ENCODE measurements at places on chromosomes 12 and 14. TPM values are rescaled to one million over a fixed set of nuclear protein-coding genes. Genes with fewer than 3 reads are reported as not detected.

DNA sequence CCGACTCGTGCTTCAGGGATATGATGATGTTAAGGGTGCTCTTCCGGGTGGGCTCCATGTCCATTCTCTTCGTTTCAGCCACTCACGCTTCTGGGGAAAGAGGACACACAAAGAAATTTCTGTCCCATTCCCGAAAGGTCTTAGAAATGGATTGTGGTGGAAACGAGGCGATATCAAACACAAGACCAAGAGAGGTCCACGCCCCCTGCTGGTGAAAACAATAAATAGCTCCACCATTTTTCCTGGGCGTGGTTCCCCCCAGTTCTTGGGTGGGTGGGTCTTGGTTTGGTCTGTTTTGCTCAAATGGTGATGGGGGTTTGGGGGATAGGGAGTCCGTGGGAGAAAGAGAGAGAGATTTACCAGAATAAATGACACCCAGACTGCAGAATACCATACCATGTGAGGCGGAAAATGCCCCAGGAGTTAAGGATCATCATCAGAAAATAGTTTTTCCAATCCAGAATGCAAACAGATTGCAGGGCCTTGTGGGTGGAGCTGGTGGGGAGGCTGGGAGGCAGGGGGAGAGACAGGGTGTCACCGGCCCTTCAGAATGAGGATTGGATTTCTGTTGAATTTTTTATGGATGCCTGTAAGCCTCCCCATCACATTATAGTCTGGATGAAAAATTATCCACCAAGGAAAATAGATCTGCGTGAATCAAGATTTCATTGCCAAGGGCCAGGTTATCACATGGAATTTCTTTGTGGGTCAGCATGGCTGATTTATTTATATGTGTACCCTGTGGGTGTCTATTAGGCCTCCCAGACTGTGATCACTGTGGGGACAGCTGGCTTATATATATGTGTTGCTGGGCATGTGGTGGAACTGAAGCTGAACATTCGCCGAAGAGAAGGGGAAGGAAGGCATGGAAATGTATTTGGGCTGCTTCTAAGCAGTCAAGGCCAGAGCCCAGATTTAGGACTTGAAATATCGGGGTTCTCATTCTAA, 55.8 kb downstream of the SRRM4 start:
- no peak for DNase-seq

TPH2 gene
- polyA plus RNA-seq: not detected

DNA sequence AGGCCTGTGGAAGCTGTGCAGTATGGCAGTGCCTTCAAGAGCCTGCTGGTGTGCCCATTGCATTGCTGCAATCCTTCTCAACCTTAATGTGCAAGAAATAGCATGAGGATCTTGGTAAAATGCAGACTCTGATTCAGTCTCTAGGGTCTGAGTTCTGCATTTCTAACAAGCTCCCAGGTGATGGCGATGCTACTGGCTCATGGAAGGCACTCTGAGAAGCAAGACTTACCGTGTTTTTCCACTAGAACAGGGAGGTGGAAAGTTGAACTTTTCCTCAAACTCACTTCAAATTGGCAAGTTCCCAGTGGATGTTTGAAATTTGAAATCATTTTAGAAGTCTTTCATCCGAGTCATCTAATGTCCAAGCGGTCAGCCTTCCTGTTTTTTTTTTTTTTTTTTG, 55.5 kb downstream of the MYRFL start:
- DNase-seq: no peak

- no peak for DNase-seq
These were observed 56.6 kb downstream of the TTC9 start for GRCh38 chr14:70698288-70698687.

GRCh38 chr12:80807640-80808288, 91.1 kb downstream of the MYF5 start:
- DNase-seq: no peak

- no peak for DNase-seq
These were observed 48.3 kb downstream of the NFKBIA start for GRCh38 chr14:35355981-35356841.

PKP2 gene
- 22.2 TPM for polyA plus RNA-seq

FGF23 gene
- polyA plus RNA-seq: 0.05 TPM

RPL10L gene
- polyA plus RNA-seq: not detected

- DNase-seq: no peak
These were observed 15.6 kb downstream of the ZNF10 start for GRCh38 chr12:133145981-133146380.

GPR162 gene
- 37.4 TPM for polyA plus RNA-seq

GRCh38 chr14:56810836-56811592, 735 bp upstream of the OTX2 start:
- DNase-seq: no peak

PRIM1 gene
- polyA plus RNA-seq: 16.4 TPM

DNA sequence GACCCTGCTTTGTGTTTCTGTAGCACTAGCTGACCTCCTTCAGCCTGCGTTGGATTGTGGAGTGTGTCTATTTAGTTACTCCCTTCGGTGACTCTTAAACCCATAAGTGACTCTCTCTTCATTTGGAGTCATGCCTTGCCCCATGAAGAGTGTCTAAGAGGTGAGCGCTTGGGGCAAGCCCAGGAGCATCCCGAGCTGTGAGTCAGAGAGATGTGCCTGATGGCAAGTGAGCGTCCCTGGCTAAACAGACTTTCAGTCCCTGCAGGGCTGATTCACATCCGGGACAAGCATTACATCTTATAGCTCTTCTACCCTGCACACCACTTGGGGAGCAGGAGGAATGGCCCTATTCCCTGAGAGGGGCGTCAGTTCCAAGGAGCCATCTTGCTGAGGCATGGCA, 24.3 kb upstream of the ATF1 start:
- no peak for DNase-seq

DNA sequence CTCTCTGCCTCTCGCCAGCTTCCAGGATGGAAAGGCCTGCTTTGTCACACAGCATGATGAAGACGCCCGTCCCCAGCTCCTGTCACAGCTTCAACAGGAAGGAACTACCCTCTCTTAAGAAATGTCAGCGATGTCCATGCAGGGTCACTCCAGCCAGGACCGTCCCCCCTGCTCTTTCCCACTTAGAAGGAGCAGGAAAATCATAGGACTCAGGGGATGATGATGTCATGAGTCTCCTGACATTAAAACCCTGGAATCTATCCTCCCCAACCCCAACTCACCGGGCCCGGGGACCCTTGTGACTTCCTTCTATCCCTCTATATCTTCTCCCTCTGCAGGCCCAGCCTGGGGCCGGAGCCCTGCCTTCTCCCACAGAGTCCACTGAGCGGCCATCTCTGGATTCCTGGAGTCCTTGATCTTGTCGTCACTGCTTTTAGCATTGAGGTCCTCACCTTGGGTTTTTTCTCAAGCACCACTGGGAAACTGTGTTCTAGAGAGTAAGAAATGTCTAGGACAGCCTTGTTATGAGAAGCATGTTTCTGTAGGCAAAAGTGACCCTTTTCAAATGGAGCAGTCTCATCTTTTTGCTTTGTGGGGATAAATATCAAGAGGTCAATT, 42.8 kb upstream of the P2RX7 start:
- DNase-seq: no peak

- no peak for DNase-seq
These were observed 40.6 kb upstream of the MED13L start for GRCh38 chr12:116317986-116318575.

- DNase-seq: no peak
These were observed 173.4 kb upstream of the NTF3 start for GRCh38 chr12:5258498-5258897.

DNA sequence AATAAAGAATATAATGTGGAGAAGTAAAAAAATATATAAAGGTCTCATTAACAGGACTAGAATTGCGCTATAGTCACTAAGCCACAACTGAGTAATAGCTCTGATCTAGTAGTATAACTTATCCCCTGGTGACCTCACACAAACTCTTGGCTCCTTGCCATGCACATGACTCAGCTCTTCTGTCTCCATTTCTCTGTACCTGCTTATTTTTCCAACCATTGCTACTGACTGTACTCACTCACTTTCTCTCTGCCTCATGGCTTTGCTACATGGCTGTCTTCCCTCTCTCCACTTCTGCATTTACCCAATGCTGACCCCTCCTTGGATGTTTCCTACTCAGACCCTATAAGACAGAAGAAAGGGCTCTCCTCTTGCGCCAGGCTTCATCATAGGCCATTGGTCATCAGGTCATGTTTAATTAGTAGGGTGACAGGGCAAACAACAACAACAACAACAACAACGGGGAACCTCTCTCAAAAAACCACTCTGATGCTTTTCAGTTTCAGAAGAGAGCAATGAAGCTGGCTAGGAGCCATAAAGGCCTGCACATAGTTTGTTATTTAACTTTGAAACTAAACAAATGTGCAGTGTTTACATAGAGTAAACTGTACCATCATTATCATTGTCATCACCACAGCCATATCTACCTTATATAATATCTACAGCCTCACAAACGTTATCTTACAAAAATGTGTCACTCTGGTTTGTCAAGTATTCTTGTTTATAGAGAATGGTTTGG, 25.6 kb upstream of the KRAS start:
- no peak for DNase-seq

DNA sequence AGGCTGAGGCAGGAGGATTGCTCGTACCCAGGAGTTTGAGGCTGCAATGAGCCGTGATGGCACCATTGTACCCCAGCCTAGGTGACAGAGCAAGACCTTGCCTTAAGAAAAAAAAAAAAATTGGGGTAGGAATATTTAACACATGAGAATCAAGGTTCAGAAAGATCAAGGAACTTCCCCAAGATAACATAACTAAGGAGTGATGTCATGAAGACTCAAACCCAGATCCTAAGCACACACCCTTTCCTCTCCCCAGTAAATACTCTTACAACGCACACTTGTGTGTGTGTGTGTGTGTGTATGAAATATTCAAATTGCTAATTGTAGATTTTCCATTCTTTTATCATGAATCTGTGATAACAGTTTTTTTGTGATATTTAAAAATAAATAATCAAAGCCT, 90.6 kb upstream of the NUDT4 start:
- no peak for DNase-seq

PFDN5 gene
- 594 TPM for polyA plus RNA-seq

DNA sequence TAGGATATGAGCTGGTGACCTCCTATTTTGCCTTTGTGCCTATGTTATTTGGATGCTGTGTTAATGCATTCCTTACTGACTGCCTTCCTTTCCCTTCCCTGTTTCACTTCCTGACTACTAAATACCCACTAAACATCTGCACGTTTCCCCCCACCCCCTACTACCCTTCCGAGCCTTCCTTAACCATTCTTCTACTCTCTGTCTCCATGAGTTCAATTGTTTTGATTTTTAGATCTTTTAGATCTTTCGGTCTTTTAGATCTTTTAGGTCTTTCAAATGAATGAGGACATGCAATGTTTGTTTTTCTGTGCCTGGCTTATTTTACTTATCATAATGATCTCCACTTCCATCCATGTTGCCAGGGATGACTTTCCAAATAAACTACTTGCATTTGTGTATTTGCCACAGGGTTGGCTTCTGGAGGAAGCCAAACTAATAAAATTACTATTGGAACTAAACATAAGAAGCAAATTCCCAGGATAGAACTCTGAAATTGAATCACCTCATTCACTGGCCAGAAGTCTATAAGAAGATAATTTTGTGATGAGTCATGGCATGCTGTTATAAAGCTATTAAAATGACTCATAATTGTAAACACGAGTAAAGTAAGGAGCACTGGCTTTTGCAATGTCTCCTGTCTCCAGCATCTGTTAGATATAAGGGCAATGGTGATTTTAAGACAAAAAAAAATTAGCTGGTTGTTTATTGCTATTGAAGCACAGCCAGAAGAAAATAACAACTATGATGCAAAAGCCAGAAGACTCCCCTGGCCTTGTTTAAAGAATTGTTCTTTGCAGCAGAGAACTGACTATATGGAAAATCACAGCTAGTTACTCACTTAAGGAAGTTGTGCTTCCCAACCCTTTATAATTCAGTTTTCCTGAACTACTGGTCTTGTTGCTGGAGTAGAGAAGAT, 586.3 kb downstream of the LRFN5 start:
- no peak for DNase-seq

DNA sequence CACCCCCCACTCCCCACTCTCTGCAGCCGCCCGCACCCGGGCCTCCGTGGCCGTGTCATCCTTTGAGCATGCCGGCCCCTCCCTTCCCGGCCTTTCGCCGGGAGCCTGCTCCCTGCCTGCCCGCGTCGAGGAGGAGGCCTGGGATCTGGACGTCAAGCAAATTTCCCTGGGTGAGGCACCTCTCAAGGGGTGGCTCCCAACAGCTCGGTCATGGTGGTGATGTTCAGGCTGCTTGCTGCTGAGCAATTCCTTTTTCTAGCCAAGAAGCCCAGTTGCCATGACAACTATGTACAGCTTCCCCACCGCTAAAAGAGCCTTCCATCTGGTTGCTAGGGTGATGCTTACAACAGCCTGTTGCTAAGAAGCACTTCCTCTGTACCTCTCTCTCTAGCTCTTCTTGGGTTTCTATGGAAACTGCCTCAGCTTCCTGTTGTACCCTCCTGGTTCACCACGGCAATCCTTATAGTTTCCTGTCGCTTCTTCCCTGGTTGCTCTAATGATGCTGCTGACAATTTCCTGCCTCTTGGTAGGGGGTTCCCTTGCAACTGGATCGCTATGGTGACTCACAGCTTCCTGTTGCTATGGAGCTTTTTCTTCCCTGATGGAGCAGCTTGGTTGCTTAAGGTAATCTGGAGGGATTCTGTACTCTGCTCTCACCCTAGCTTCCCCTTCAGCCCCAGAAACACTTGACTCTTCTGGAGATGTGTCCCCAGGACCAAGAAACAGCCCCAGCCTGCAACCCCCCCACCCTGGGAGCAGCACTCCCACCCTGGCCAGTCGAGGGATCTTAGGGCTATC, 11.0 kb downstream of the ZNF219 start:
- no peak for DNase-seq

SIX6 gene
- polyA plus RNA-seq: not detected

GRCh38 chr12:32589165-32589865, 89.8 kb upstream of the DNM1L start:
- no peak for DNase-seq

KRT80 gene
- polyA plus RNA-seq: 0.87 TPM

GRCh38 chr12:15782667-15783066, 6.5 kb downstream of the EPS8 start:
- no peak for DNase-seq

DNA sequence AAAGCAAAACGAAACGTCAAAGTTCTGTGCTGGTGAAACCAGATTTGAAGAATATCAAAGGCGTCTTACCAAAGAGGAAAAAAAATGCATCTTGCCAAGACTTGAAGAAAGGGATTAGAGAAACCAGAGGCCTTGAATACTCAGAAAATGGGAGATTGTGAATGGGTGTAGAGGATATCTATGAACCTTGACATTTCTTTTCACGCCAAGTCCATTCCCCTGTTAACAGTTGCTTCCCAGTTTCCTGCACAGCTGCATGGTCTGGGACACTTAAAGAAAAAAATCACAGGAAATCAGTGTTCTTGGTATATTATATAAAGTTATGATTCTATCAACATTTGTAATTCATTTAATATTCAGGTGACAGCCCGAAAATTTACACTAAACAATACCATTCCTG, 1.4 kb upstream of the GTF2A1 start:
- DNase-seq: no peak

GRCh38 chr14:58638231-58639197, 752 bp downstream of the DACT1 start:
- no peak for DNase-seq

GPR33 gene
- polyA plus RNA-seq: not detected

DNA sequence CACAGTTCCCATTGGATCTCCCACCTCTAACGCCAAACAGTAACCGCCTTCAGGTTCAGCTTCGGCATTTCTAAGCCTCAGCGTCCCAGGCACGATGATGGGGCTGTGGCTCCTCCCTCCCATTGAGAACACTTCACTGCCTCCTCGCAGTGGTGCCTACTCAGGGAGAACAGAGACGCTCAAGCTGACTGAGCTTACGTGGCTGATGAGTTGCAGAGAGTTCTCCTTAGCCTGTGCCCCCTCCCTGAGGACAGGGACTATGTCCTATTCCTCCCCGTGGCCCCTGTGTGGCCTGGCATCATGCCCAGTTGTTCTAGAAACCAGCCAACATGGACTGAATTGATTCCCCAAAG, 87.0 kb downstream of the ITPK1 start:
- no peak for DNase-seq

CABP1 gene
- 4.6 TPM for polyA plus RNA-seq

All from renal cortex interstitium (tissue), 15 donors.